ENCODE measurements at places on chromosomes 1 and 21.
A peak's percentile ranks its signal among the peaks of the same experiment; 100 is the strongest.

DNA sequence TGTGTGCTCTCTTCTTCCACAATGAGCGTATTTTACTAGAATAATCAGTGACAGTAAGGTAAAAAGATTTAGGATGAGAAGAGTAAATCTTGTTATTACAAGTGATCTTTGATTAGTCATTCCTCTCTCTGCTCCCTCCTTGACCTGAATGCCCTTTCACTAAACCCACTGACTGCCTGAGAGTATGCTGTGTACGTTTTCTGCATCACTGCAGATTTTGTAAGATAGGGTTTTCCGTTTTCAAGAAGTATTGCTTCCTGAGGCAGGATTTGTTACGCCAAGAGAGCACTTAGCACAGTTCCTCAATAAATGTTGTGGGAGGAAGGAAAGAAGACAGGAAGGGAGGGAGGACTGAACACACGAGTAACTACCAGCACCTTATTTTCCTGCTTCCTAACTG is 7.7 kb upstream of the LAMB3 start:
- peak; percentile 39 for DNase-seq

GRCh38 chr1:167936930-167937708 is at the start of gene MPC2:
TSS of gene MPC2 (minus strand) at chr1:167937072. CDS start at chr1:167935841, 1,231 bp downstream.
- DNase-seq, result peak; percentile 50

GRCh38 chr1:29900712-29901111 is 664.4 kb downstream of the PTPRU start:
- no peak for DNase-seq

GRCh38 chr1:40948741-40949443 is 30.6 kb upstream of the CTPS1 start:
- DNase-seq, result peak; percentile 75

- DNase-seq, result no peak
Measured at GRCh38 chr1:118302145-118302544, 117.1 kb upstream of the SPAG17 start.

DNA sequence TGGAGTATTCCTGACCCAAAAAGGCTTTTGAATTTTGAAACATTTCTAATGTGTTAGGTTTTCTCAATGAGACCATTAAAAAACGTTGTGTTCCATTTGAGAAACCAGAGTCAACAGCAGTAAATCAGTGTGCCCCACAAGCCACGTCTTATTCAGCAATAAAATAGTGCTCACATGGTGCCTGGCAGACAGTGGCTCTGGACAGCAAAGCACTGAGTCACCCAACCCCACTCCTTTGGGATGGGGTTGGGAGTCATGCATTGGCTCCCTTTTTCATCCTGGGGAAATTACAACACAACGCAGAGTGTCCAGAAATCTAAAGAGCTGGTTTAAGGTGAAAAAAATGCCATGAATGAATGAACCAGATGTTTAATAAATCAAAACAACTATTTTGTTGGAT is 46.5 kb downstream of the KCNJ15 start:
- DNase-seq, result no peak

DNA sequence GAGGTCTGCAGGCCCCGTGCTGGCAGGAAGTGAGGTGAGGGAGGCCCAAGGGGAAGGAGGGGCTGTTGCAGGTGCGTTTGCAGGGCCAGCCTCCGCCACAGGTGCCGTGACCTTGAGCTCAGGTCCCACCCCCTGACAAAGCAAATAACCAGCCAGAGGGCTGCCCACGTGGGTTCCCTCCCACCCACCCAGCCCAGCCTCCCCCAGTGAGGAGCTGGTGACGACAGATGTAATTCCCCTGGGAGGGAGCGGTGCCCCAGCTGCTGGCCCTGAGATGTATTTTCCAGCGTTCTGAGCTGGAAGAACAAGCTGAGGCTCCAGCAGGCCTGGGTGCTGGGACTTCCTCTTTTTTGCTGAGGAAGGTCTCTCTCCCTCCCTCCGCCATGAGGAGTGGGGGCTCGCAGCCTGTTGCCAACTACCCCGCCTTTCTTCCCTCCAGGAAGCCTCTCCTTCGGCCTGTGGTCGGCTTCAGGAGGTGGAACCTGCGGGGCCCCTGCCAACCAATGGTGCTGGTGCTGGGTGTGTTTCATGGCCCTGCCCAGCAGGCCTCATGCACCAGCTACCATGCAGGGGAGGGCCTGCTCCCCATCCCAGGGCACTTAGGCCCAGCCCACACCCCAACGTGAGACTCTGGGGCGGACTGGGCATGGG is 153.2 kb downstream of the PRDM16 start:
- DNase-seq, result no peak

GRCh38 chr1:236425031-236425663 is 31.1 kb downstream of the EDARADD start:
- DNase-seq, result peak; percentile 22

DNA sequence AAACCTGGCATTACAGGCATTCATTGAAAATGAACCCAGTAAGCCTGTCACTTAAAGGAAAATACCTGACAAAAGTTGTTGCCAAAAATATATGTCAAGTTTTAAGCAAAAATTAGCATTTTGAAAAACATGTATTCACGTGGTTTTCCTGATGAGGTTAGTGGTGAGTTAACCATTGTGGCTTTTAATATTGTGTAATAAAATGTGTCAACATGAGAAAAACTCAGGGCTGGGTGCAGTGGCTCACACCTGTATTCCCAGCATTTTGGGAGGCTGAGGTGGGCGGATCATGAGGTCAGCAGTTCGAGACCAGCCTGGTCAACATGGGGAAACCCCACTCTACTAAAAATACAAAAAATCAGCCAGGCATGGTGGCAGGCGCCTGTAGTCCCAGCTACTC is 731.4 kb downstream of the KCNT2 start:
- DNase-seq, result no peak

DNA sequence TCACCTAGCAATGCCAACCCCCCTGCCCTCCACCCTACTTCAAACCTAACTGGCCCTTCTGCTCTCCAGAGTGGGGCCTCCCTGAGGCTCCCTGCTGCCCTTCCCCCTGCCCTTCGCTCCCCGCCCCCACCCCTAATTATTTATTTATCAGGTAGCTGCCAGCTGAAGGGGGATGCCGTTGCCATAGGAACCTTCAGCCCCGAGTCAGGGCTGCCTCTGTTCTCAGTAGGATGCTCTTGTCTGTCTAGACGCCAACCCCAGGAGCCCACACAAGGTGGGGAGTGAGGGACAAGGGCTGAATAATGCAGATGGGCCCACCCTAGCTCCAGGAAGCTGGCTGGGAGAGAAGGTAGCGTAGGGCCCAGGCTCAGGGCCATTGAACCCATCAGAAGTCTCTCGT is 41.1 kb downstream of the NKAIN1 start:
- no peak for DNase-seq
